ENCODE measurements at places on chromosomes 3 and 15.
A peak's percentile ranks its signal among the peaks of the same experiment; 100 is the strongest.

DNA sequence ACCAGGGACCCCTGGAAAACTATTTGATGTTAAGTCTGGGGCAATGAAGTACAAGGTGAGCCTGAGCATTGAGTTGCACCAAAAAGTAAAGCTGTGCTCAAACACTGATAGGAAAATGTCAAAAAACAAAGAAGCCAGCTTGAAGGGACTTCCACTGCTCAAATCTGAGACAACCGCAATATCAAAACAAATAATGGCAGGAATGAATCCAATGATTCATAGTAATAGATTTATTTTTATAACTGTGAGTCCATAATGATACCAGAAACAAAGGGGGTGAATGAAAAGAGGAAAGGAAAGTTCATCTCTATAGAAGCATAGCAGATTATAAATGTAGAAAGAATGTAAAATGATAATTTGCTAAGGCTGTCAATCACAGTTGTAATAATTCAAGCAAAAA, 237.3 kb upstream of the ZBTB20 start:
- no peak for DNase-seq

- no peak for DNase-seq
Observed at GRCh38 chr3:10729439-10729838, 86.6 kb upstream of the SLC6A11 start.

DNA sequence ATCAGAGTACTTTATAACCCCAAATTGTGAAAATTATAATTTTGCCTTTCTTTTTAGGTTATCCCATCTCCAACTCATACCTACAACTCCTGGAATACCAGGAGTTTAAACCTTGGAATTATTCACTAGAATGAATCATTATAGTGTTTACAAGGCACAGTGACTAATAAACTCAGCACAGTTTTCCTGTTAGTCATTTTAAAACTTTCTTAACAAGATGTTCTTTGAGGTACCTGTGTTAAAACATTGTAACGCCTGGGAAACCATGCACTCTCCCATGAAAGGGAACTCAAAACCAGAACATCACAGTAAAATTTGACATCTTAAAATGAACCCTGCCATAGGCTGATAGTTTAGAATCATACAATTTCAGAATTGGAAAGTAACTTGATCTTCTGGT, 132.4 kb upstream of the OSTN start:
- DNase-seq: peak; percentile 35

DNA sequence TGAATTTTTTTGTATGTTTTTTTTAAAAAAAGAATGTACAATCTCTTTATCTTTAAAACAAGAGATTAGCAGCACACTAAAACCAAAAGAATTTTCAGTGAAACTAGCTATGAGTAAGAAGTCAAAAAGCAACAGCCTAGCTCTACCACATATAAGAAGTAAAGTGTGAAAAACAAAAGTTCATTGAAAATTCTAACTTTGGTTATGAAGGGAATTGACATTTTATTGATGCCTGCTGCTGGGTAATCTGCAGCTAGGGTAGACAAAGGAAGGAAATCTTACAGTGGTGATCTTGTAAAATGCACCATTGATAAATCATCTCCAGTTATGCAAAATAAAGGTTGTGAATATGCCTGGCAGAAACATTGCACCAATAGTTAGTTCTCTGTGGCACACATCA, 37.8 kb upstream of the FOXB1 start:
- DNase-seq: no peak

GRCh38 chr3:169562988-169563774, 100.3 kb downstream of the MECOM start:
- DNase-seq: no peak
